Activated CD4-positive, alpha-beta T cell treated with anti-CD3 and anti-CD28 coated beads for 4 hours (primary cell): ENCODE measurements at places on chromosomes 3 and 15.

GRCh38 chr15:60760646-60761504, 281.9 kb upstream of the ICE2 start:
- DNase-seq = peak; percentile 18

DNA sequence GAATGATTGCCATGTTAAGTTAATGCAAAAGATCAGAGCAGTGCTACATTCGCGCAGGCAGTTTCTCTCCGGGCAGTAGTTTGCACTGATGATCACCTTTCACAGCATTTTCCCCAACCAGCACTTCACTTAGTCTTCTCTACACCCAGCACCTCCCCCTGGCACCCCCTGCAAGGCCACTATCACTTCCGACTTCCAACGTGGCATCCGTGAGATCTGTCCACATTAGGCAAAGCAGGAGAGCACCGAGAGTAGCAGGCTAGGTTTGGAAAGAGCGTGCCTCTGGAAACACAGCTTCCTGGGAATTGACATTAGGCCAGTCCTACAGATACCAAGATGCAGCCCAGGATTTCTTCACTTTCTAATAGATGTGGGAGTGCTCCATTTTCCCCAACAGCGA, 180.2 kb upstream of the CDIN1 start:
- DNase-seq = no peak

DNA sequence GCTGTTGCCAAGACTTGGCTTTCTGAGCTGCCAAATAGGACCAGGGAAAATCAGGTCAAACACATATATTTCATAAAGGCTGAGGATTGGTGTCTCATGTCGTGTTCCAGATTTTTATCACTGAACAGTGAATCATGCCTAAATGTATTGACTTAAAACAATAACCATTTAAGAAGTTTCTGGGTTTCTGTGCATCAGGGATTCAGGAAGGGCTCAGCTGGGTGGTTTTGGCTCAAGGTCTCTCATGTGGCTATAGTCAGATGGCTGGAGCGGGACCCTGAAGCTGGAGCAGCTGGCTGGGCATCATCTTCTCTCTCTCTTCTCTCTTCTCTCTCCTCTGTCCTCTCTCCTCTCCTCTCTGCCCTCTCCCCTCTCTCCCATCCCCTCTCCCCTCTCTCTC, 10.7 kb upstream of the RFTN1 start:
- no peak for DNase-seq

DNA sequence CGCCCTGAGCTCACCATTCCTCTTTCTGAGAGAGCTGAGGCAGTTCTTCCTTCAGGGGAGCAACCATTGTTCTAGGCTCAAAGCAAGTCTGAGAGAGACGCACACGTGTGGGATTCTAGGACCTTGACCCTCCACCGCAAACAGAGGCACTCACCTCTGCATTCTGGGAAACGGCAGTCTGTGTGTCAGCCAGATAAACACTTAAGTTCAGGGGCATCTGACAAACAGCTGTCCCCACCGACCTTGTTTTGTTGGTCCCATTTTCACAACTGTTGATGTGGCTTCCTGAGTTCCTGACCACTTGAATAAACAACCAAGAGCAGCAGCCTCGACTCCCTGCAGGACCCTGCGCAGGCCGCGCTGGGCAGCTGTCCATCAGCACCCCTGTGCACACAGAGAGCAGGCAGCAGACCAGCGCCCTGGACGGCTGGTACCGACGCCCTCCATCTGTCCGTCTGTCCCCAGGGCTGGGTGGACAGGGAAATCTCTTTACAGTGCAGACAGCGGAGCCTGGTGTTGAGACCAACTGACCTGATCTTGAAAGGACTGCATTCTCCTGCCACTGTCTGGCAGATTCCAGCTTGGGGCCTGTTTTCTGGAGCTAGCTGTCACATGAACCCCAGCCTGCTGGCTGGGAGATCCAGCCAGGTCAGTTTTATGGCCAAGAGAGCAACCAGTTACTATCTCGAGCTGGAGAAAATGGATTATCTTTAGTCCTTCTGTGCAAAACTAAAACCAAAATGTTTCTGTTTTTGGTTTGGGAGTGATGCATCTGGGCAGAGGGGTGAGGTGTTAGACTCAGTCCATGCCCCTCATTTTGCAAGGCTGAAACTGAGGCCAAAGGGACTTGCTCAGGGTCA, 64.2 kb downstream of the FAM43A start:
- DNase-seq = no peak

- no peak for DNase-seq
These were observed 65.1 kb downstream of the B3GNT5 start for GRCh38 chr3:183317886-183318865.

GRCh38 chr3:98903705-98904481, 2.4 kb upstream of the DCBLD2 start:
- no peak for DNase-seq

DNA sequence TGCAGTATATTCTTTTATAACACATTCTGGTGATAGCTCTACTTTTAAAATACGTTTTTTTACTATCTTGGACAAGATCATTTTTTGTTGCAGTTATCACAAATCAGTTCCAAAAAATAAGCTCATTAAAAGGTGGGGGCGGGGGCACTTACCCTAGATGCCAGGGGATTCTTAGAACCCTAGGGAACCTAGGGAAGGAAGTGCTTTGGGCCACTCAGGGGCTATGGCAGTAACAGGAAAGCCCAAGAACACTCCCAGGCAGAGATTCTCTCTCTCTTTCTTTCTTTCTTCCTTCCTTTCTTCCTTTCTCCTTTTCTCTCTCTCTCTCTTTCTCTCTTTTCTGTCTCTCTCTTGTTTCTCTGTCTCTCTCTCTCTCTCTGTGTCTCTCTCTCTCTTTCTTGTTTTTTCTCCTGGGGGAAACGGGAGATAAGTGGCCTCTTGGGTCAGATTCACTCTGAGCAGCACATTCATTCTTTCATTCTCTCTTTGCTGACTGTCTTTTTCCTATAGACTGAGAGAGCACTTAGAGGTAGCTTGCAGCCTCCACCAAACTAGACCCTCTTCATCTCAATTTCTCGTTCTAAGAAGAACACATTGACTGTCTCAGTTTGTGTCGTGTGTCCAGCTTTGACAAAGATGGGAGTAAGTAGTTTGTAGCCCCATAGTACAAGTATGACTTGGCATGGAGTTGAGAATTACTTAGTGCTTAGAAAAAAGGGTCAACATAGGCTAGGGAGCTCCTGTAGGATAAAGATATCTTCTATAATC, 16.6 kb downstream of the SCAANT1 start:
- DNase-seq = no peak

- no peak for DNase-seq
These were observed 107.9 kb downstream of the FMN1 start for GRCh38 chr15:33086500-33087121.

GRCh38 chr3:48400824-48401433, 28.9 kb downstream of the FBXW12 start:
- DNase-seq = peak; percentile 68

DNA sequence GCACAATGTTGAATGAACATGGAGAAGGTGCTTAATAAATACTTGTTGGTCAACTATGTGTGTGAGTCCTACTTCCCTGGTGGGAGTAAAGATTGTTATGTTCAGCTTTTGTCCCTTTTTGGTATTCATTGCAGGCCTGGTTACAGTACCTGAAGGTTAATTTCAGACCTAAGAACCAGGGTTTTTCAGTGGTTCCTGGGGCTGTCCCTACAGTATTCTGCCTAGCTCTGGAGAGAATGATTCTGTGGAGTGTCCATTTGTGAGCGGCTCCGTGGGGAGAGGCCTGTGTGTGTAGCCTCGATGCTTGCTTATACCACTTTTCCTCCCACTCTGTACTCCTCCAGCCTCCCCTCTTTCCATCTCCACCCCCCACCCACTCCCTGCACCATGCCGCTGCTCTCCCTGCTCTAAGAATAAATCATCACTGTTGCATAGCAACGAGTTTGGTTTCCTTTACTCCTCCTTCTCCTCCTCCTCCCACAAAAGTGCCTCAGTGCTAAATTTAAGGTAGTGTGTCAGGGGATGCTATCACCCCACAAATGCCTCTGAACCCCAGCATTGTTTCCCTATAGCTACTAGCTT, 150.6 kb upstream of the ROPN1 start:
- no peak for DNase-seq

DNA sequence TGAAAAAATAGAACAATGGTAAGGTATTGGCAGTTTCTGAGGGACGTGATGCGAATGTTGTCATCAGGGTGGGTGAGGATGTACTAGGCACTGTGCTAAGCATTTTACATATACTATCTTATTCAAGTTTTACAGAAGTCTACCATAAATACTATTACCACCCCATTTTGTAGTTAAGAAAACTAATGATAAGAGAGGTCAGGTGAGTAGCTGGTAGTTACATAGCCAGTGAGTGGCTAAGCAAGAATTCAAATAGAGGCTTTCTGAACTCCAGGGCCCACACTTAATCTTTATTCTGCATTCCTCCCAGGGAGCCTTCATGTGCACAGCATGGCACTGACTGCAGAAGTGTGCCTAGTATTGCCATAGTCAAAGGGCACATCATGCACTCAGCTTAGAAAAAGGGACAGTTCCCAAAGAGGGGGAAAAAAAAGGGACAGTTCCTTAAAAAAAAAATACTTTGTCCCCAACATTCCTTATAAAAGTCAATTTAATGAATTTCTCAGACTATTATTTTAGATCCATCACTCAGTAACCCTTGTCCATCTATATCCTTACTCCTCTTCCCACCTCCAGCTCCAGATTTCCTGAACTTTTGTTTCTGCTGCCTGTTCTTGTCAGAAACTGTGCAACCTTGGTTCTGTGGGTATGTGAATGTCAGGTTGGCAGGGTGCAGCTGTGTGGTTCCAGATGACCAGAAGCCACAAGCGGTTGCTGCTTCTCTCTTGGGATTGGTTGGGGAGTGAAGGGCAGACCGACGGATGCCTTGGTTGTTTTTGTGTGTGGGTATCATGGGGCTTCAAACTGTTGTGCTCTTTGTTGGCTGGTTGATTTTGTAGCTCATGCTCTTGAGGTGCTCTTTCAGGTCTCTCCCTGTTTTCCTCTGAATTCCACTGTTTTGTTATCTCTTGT, 8.3 kb downstream of the MAPKBP1 start:
- no peak for DNase-seq

DNA sequence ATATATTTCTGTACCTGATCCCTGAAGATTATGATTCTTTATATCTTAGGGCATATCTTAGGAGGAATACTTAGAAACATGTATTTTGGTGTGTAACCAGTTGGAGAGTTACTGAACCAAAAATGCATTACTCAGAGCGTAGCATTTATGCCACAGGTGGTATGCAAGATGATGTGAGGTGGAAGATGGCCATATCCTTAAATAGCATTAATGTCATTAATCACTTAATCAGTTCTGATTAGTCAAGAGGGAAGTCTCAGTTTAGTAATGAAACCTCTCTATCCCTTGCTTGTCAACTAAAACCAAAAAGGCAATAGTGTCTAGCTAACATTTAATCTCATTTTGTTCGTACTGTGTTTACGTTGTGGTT, 130.5 kb upstream of the PHLDB2 start:
- DNase-seq = no peak

GRCh38 chr3:141250342-141250741, 18.7 kb downstream of the PXYLP1 start:
- no peak for DNase-seq

DNA sequence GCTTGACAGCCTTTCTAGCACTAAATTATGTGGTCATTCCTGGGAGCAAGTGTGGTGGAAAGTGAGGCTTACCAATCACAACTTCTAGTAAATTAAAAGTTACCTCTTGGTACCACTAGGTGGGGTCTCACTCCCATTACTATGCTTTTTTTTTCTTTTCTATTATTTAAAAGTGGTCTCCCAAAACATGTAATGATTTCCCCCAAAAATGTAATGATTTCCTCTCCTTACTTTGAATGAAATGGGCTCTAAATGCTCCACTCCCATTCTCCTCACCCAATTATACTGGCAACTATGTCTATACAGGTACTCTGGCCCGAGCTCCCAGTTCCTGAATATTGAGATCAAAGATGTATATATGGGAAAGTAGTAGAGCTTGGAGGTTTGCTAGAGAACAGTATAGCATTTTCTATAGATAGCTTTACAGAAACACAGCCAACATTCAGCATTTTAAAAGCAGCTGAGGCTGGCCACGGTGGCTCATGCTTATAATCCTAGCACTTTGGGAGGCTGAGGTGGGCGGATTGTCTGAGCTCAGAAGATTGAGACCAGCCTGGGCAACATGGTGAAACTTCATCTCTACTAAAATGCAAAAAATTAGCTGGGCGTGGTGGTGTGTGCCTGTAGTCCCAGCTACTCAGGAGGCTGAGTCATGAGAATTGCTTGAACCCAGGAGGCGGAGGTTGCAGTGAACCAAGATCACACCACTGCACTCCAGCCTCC, 70.9 kb downstream of the DCUN1D1 start:
- no peak for DNase-seq

GRCh38 chr15:92161039-92161670, 232.5 kb upstream of the ST8SIA2 start:
- DNase-seq = no peak

DNA sequence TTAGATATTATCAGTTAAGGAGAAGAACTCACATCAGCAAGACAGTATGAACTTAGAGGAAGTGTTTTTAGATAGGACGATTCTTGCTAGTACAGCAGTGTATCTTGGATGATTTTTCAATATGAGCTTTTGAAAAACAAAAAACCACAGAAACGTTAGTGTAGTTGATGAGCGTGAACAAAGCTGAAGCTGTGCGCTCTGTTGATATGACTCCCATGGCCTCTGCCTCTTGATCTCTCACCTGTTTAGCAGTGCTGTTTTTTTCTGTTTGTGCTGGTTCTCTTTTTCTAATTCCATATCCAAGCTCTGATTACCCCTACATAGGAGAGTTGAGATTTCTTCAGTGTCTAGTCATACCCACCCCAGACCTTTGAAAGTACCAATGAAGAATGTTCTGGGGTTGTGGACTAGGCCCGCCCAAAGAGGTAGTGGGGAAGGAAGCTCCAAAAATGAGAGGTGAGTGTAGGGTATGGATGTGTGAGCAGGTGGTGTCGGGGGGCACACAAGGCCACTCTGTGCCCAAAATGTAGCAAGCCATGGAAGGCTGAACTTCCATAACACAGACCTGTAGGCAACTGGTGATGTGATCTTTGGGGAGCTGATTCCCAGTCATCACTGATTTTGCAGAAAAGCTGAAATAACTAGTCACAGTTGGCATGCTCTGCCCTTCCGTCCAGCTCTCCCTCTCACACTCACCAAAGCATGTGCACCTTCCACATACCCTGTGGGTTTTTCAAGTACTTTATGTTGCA, 20.0 kb upstream of the CMTM7 start:
- no peak for DNase-seq

GRCh38 chr3:37631686-37632085, 230.0 kb upstream of the CTDSPL start:
- no peak for DNase-seq

- no peak for DNase-seq
These were observed 61.0 kb downstream of the LRRN1 start for GRCh38 chr3:3860235-3860634.

- DNase-seq = no peak
These were observed 16.1 kb upstream of the CNTN3 start for GRCh38 chr3:74630602-74631001.

DNA sequence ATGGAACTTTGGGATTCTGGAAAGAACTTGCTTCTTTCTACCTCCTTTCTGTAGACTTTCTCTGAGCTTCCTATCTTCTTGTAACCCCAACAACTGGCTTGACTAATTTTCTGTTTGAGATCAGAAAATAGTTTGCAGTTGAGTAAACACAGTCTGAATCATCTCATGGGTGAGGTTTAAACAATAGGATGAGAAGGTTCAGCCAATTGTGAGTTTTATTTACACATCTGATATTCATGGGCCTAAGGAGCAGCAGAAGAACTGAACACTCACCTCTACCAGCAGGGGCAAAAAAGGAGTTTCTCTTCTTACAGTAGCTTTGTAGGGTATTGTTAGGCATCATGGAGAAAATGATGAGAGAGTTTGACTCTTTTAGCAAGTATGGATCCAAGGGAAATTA, 54.2 kb downstream of the DTWD1 start:
- no peak for DNase-seq
